ENCODE measurements at places on chromosomes 6 and 20. TPM values are rescaled to one million over a fixed set of nuclear protein-coding genes. Genes with fewer than 3 reads are reported as not detected.
A peak's percentile ranks its signal among the peaks of the same experiment; 100 is the strongest.

DNA sequence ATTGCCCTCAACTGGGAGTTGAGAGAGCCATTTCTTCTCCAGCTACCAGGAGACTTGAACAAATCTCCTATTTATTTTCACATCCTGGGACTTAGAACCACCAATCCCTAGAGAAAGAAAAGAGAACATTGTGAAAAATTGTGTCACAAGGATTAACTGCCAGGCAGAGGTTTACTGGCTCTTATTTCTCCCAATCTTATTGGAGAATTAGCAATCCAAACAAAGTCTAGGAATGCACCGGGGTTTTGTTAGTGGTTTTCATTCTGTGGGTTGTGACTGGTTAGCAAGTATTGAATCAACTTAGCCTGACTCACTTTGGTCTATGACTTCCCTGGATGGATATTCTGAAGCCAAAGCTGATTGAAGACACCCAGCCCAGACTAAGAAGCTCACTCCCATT lies 21.2 kb upstream of the ENPP5 start:
- no peak for DNase-seq

- no peak for DNase-seq
Observed at GRCh38 chr6:29647927-29648642, 8.8 kb upstream of the MOG start.

GRCh38 chr6:160462551-160463109 lies 114.5 kb downstream of the SLC22A3 start:
- DNase-seq: peak; percentile 69

GRCh38 chr6:164916087-164916486 lies 393.3 kb downstream of the C6orf118 start:
- no peak for DNase-seq

GRCh38 chr6:130057495-130057894 lies 39.1 kb downstream of the L3MBTL3 start:
- DNase-seq: no peak

DNA sequence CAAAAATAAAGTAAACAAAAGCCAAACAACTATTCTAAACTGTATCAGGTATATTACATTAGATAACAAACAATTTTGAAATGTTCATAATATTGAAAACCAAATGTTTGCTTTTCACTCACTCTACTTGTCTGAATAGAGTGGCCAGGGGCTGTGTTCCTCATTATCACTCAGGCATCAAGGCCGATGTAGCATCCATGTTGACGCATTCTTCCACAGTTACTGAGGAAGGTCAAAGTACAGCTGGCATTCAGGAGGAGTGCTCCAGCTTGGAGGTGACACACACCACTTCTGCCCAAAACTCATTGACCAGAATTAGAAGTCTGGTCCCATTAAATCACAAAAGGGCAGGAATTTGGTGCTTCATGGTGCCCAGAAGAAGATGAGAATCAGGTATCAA lies 137.6 kb upstream of the MANEA start:
- no peak for DNase-seq

- no peak for DNase-seq
Observed at GRCh38 chr6:36149476-36149875, 19.2 kb downstream of the MAPK13 start.

DNA sequence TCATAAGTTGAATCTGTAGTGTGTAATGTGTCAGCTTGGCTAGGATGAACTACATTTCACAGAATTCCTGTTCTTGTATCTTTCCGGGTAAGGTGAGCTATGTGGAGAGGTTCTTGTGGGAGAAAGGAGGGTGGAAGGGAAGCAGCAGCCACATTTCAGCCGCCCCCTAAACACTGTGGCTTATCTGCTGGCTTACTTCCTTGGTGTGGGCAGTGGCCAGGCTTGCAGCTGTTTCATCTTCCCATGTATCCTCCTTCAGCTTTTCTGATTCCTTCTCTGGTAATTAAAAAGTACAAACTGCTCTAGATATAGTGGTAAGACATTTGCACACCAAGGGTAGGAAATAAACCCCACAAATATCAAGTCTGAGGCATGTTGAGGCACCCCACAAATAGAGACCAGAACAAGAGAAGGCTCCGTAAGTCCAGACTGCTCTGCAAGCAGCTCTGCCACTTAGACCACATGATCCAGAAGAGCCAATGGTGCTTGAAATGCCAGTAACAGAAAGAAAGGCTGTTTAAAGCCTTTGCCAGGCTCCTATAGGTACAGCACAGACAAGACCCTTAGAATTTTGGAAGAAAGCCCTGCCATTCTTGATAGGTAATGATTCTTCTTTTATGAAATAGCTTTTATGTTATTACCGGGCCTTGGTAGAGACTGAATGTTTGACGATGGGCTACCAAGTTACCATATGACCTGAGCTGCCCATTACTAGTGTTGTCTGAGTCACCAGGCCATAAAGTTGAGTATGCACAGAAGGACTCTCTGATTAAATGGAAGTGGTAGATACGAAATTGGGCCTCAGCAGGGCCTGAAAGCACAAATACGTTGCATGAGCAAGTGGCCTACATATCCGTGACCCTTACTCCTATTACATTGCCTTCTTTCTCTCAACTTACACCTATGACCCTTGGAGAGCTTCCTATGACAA lies 215.0 kb upstream of the SGK1 start:
- DNase-seq: no peak

- no peak for DNase-seq
Observed at GRCh38 chr20:16441546-16442164, 131.6 kb downstream of the KIF16B start.

The SUMO4 gene
- 2.1 TPM for polyA plus RNA-seq

The POPDC3 gene
- not detected for polyA plus RNA-seq

The SRSF12 gene
- polyA plus RNA-seq: not detected

The LY86 gene
- polyA plus RNA-seq: 194 TPM
